Fibroblast of the aortic adventitia (primary cell): ENCODE measurements at places on chromosomes 12 and 14.

DNA sequence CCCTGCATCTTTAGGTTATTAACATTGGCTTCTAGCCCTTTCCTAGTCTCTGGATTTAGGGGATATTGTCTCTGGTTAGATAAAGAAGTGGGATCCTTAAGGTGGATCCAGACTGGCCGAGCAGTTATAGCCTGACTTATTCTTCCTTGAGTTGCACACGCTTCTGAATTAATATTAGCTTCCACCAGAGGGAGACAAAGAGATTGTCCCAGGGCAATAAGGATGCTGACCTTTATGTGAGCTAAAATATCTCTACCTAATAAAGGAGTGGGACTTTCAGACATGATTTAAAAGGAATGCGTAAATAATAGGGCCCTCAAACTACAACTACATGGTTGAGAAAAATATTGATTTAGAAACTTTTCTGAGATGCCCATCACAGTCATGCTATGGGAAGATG lies 139.7 kb downstream of the SLCO1B3 start:
- peak; percentile 15 for DNase-seq

DNA sequence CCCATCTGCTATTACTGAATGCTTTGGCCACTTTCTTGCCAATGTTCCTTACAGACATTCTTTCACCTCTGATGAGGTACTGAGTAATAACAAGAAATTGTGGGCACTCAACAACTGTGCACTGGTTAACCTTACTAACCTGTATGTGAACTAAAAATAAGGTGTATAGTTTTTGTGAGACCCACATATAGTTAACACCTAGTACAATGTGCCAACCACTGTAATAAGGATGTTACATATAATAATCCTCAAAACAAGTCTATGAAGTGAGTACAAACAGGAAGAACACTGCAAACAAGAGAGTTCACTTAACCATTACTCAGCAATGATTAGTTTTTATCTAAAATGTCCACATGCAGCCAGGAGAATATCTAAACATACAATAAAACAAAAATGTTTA lies 4.5 kb downstream of the DDHD1 start:
- no peak for DNase-seq

GRCh38 chr12:2094597-2094996 lies 41.8 kb downstream of the CACNA1C start:
- DNase-seq = no peak

DNA sequence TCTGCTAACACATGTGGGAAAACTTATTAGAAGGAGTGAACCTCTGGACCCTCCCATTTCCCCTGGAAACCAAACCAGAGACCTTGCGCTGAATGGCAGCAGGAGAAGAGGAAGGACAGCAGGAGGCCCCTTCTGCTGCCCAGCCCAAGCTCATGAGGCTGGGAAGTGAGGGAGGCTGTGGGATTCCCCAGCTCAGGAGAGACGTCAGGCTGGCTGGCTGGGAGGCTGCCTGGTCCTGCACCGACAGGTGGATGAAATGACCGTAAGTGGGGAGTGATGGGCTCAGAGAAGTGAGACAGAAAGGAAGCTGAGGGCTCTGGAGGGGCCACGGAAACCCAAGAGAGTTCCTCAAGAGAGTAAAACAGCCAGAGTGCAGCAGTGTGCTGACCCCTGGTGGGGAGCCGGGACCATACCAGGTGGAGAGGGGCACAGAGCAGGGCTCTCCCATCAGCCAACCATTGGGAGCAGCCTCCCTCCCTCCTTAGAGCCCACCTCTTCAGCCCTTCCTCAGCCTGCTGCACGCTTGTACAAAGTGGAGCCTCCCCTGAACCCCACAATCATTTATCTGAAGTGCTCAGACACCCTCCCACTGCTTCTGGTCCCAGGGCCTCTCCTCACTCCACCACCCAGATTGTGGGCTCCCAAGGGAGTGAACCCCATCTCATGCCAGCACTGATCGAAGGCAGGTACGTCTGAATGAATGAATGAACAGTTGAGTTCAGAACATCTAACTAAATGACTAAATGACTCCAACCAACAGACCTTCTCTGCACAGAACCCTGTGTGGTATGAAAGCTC lies 14.0 kb downstream of the TAMALIN start:
- peak; percentile 61 for DNase-seq

- no peak for DNase-seq
Measured at GRCh38 chr12:49553512-49554088, 14.3 kb downstream of the MCRS1 start.

DNA sequence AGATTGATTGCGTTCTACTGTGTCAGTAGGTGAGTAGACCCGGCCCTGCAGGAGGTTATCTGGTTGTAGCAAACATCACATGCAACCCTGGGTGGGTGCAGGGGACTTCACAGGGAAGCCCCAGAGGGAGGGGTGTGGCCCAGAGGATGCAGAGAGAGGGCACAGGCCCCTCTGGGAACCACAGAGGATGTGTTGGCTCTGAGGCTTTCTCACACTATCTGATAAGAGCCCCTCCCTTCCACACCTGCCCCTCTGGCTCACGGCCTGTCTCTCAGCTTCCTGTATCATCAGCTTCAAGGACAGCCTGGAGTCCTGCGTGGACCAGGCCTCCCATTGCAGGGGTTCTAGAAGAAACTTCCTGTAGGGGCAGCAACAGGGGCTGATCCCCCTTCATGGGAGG lies 101.9 kb downstream of the RIN3 start:
- no peak for DNase-seq

DNA sequence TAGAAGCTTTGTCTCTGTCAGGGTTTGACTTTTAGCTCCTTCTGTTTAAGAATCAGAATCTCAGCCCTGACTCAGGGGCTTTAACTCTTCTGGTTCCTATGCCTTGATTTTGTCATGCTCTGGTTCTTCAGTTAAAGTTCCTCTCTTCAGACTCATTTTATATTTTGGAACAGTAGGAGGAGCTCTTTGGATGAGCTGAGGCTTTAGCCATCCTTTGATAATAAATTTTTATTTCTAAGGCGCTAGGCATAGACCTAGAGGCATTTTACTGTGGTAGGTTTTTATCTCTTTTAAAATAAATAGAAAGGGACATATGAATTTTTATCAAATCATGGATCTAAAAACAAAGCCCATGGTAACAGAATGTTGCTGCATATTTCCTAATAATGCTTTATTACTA lies 51.7 kb downstream of the ATP23 start:
- peak; percentile 8 for DNase-seq

- peak; percentile 65 for DNase-seq
Measured at GRCh38 chr14:58428118-58428683, 682 bp downstream of the KIAA0586 start.

DNA sequence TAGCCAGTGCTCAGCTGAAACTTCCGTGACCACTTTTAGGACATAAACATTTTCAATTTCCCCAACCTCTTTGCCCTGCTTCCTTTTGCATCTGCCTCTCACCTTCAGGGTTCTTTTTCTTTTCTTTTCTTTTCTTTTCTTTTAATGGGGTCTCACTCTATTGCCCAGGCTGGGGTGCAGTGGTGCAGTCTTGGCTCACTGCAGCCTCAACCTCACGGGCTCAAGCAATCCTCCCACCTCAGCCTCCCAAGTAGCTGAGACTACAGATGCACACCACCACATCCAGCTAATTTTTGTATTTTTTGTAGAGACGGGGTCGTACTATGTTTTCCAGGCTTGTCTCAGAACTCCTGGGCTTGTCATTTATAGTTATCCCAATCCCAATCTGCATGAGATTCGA lies 4.7 kb upstream of the LRP10 start:
- DNase-seq = no peak

GRCh38 chr12:110737532-110737931 lies 5.2 kb downstream of the PPP1CC start:
- no peak for DNase-seq

DNA sequence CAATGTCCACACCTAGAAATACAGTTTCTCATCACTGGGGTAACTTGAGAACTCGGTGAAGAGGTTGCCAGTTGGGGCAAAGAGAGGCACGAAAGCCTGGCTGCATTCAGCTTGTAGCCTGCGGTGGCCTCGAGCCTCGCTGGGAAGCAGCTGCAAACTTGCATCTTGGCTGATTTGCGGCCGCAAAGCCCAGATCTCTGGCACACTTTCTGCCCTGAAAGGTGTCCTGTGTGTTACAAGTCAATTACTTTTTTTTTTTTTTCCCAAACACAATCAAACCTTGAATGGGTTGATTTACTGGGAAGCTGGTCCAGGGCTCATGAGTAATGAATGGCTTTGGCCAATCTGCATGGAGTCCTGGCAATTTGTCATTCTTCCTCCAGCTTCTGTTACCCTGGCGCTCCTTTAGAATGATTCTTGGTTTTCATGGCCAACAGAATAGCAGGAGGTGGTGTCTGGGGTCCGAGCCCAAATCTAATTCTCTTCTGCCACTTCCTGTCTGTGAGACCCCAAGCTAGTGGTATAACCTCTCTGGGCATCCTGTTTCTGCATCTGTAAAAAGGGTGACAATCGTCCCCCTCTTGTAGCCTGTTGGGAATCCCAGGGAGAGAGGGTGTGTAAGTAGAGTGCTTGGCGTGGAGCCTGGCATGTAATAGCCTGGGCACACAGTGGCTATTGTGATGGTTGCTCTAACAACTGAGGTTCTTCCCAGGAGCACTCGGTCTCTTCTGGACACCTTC lies 6.7 kb downstream of the BCL7A start:
- DNase-seq = peak; percentile 67

DNA sequence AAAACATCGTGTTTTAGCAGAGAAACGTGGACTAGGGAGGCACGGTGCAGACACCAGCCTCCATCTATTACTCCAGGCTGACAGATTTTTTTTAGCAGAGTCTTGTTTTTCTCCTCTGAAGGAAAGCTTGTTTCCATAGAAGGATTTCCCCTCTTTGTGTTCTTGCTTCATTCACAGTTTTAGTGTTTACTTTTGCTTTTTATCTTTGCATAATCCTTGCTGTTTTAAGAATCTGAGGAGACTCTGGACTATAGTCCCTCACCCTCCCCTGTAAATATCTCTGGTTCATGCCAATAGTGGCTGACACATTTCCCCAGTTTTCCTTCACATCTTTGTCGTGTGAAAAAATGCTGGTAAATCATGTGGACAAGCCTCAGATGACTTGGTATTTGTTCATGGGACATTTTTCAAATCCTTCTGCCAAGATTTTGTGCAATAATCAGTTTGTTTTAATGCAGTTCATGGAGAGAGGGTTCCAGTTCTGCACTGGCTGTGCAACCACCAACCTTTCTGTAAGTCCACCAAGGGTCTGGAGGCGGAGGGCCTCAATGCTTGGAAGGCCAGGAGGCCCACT lies 39.9 kb upstream of the TMCC3 start:
- peak; percentile 83 for DNase-seq

DNA sequence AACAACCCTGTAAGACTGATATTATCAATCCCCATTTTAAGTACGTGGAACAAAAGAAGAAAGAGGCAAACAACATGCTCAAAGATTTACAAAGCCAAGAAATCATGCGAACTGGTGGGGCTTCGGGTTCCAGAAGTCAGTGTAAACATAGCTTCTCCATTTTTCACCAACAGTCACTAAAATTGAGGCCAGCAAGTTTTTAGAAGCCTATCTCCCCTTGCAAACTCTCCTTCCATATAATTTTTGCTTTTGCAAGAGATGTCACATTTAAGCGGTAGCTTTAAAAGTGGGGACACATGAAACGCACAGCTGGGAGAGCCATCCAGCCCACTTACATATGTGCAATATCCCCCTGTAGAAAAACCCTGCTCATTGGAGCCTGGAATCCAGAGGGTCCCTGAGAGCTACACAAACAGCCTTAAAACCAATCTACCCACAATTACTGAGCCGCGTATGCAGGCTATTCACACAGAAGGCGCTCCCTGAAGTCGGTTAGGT lies 797 bp downstream of the SLC11A2 start:
- peak; percentile 24 for DNase-seq

- no peak for DNase-seq
Measured at GRCh38 chr14:75022655-75023054, 19.9 kb downstream of the EIF2B2 start.

DNA sequence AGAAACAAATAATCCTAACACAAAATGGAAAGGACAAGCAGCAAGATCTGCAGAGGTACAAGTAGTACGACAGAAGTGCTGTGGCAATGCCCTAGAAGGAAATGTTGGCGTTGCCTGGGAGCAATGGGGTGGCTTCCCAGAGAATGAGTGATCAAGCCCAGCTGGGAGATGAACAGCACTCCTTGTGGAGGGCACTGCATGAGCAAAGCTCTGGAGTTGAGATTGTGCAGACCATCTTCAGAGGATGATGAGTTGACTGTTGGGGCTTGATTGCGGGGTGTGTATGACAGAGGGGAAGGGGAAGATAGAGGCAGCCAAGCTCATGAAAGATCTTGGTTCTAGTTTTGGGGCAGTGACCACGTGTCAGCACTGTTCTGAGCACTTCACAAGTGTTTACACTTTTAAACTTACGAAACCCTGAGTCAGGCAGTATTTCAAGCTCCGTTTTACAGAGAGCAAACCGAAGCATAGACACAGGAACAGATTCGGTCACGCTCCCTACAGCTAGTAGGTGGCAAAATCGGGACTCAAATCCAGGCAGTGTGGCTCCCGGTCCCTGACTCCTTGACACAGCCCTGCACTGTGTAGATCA lies 127.2 kb upstream of the LHX5 start:
- DNase-seq = no peak

- DNase-seq = peak; percentile 84
Measured at GRCh38 chr12:115103884-115104883, 420.2 kb upstream of the TBX3 start.

DNA sequence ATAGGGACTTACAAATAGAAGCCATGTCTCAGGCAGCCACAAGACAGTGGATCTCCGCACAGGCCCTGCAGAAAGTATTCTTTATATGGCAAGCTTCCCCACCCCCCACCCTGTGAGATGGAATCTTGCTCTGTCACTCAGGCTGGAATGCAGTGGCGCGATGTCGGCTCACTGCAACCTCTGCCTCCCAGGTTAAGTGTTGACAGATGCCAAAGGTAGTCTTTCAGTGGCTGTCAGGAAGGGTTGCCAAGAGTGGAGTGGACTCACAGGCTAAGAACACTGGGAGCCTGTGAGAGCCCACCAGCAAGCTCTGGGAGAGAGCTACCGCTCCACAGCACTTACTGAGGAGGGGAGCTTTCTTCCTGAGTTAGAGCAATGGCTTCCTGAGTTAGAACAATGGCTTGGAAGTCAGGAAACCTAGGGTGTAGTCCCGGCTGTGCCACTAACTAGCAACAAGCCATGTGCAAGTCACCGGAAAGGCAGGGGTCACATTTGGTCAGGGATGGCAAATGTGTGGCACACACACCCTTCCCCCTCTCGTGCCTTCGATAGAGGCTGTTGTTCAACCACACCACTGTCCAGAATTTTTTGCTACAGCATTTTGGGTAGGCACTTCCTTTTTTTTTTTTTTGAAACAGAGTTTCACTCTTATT lies 2.6 kb downstream of the RNASE1 start:
- DNase-seq = no peak
